ENCODE measurements at places on chromosomes 7 and 10. TPM values are rescaled to one million over a fixed set of nuclear protein-coding genes. Genes with fewer than 3 reads are reported as not detected.

The OR2A5 gene
- total RNA-seq = not detected

The PON1 gene
- total RNA-seq = not detected

The C10orf67 gene
- 0.21 TPM for total RNA-seq

The BAIAP2L1 gene
- total RNA-seq = 1.2 TPM

The MCM10 gene
- 71.0 TPM for total RNA-seq

The NUTM2B gene
- 0.45 TPM for total RNA-seq

The TAS2R3 gene
- total RNA-seq = 3.8 TPM

The PLPP4 gene
- total RNA-seq = not detected

DNA sequence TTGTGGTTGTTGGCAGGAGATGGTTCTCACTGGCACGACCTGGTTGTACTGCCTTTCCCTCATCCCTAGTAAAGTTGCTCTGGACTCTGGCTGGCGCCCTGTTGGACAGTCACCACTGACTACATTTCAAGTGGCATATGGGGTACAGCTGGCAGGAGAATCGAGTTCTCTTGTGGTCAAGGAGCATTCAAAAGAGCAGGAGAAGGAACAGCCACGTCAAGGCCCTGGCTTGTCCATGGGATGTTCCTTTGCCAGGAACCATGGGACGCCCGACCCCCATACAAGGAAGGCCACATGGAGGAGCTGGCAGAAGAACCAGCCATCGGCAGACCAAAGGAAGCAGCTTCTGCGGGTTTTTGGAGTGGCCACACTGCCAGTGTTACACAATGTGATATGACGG is 87.0 kb upstream of the SLC25A13 start:
- H3K36me3 ChIP-seq = no peaks in the 10 kb centered on the region
- no peak overlapping the region for H3K4me3 ChIP-seq
- no peaks in the 10 kb centered on the region for H3K4me1 ChIP-seq

GRCh38 chr10:132762267-132762666 is 23.7 kb downstream of the NKX6-2 start:
- no peaks in the 10 kb centered on the region for H3K27me3 ChIP-seq
- peak; percentile 91 for ATAC-seq
- peaks cover 17% of the 10 kb centered on the region for H3K4me1 ChIP-seq
- no peak overlapping the region for H3K4me3 ChIP-seq

- no peak overlapping the region for H3K27ac ChIP-seq
- peaks cover 4% of the 10 kb centered on the region for H3K27me3 ChIP-seq
- H3K4me1 ChIP-seq = no peaks in the 10 kb centered on the region
- no peaks in the 10 kb centered on the region for H3K36me3 ChIP-seq
- H3K4me3 ChIP-seq = no peak overlapping the region
Observed at GRCh38 chr10:1624240-1624639, 113.1 kb downstream of the ADARB2 start.

DNA sequence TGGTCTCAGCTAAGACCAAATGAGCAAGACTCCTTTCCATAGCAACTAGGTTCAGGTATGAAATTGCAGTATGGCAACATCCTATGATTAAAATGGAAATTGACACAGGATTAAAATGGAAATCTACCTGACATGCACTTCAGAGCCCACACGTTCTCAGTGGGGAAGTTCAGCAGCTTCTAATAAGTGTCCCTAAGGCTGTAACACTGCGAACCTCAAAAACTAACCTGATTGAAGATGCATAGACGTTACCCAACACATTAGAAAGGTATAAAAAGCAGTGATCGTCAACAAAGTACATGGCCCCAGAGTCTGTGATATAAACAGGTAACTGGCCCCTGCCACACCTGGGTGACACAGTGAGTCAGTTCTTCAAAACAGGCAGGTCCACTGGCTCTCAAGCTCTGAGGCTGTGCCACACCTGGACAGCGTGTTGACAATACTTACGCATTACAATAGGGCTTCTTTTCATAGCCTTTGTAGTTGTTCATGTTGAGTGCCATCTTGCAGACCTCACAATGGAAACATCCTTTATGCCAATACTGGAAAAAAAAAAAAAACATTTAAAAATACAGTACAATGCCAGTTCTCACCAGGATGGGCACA is 274.9 kb upstream of the NEBL start:
- no peak overlapping the region for H3K27ac ChIP-seq
- no peaks in the 10 kb centered on the region for H3K4me1 ChIP-seq
- H3K36me3 ChIP-seq = no peaks in the 10 kb centered on the region
- no peak overlapping the region for H3K4me3 ChIP-seq
- no peak for ATAC-seq

- H3K27me3 ChIP-seq = no peaks in the 10 kb centered on the region
- ATAC-seq = peak; percentile 71
- peak overlapping the region; percentile 70 for H3K4me3 ChIP-seq
- peaks cover 27% of the 10 kb centered on the region for H3K36me3 ChIP-seq
- H3K4me1 ChIP-seq = peaks cover 24% of the 10 kb centered on the region
Observed at GRCh38 chr7:73715648-73716317, 3.7 kb downstream of the STX1A start.

- ATAC-seq = no peak
- no peak overlapping the region for H3K27ac ChIP-seq
- H3K27me3 ChIP-seq = peaks cover 4% of the 10 kb centered on the region
- H3K4me1 ChIP-seq = no peaks in the 10 kb centered on the region
- no peak overlapping the region for H3K4me3 ChIP-seq
Observed at GRCh38 chr10:86110156-86110786, 256.3 kb downstream of the GRID1 start.

- H3K36me3 ChIP-seq = peaks cover 20% of the 10 kb centered on the region
- H3K27ac ChIP-seq = no peak overlapping the region
- no peaks in the 10 kb centered on the region for H3K27me3 ChIP-seq
- no peaks in the 10 kb centered on the region for H3K4me1 ChIP-seq
Observed at GRCh38 chr7:2732959-2733584, 45.1 kb downstream of the AMZ1 start.

DNA sequence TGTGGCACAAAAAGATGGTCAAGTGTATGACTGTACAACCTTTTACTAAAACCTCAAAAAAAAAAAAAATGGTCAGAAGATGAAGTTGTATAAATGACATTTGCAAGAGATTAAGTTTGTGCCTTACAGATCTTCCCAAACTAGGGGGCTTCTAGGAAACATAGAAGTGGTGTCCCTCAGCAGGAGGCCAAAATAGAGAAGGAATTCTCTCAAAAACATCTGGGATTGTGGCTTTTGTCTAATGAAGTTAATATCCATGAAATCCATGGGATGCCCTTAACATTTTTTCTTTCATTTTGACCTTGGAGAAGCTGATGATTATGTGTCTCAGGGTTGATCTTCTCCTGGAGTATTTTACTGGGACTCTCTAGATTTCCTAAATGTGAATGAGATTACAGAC is 62.2 kb downstream of the CASD1 start:
- no peaks in the 10 kb centered on the region for H3K27me3 ChIP-seq
- H3K36me3 ChIP-seq = peaks cover 53% of the 10 kb centered on the region
- ATAC-seq = no peak
- H3K4me1 ChIP-seq = peaks cover 5% of the 10 kb centered on the region

- H3K4me3 ChIP-seq = no peak overlapping the region
- no peaks in the 10 kb centered on the region for H3K27me3 ChIP-seq
- no peak overlapping the region for H3K27ac ChIP-seq
- no peak for ATAC-seq
Observed at GRCh38 chr10:132657127-132657706, 119.6 kb downstream of the INPP5A start.

GRCh38 chr10:120789303-120790203 is 61.6 kb upstream of the WDR11 start:
- peaks cover 27% of the 10 kb centered on the region for H3K27me3 ChIP-seq
- H3K4me3 ChIP-seq = no peak overlapping the region
- H3K27ac ChIP-seq = no peak overlapping the region

DNA sequence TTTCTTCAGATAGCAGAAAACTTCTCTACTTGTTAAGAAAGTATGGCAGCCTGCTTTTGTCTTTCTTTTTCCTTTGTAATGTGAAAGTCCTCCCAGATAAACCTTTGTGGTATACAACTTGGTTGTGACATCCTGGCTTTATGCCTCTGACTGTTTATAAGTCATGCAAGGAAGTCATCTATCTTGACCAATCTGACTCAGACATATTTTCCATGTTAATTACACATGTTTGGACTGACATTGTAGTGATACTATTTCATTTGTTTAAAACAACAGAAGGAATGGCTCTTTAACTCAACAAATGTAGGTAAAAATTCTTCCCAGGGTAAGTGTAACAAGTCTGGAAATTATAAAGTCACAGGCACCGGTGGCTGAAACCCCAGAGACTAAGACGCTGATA is 341.6 kb upstream of the MEOX2 start:
- peaks cover 3% of the 10 kb centered on the region for H3K27me3 ChIP-seq
- no peaks in the 10 kb centered on the region for H3K4me1 ChIP-seq
- H3K4me3 ChIP-seq = no peak overlapping the region
- H3K27ac ChIP-seq = no peak overlapping the region
- no peaks in the 10 kb centered on the region for H3K36me3 ChIP-seq

DNA sequence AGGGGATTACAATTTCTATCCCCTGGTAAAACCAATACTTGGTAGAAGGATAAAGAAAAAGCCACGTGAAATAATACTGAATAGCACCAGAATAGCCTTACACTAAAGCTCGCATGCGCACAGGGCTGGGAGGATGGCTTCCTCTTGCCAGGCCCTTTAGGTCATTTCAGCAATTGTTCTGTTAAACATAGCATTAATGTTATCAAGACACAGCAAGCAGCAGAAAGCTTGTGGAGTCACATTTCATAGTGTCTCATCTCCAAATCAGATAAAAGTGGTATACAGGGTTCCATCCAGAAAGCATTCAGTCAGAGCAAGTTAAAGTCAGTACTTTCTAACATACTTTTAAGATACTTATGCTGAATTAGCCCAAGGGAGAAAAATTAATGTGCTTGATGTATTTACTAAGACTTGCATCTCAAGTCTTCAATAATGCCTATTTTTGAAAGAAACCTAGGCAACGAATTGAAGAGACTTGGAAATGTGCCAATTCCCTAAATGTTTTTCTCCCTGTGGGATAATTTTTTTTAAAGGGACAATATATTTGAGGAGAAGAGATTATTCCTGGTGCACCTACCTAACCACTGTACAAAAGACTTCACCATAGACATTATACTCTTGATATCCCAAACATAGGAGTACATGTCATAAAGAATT is 14.3 kb upstream of the NPM3 start:
- peaks cover 100% of the 10 kb centered on the region for H3K36me3 ChIP-seq
- H3K27ac ChIP-seq = peak overlapping the region; percentile 43
- H3K4me3 ChIP-seq = no peak overlapping the region

DNA sequence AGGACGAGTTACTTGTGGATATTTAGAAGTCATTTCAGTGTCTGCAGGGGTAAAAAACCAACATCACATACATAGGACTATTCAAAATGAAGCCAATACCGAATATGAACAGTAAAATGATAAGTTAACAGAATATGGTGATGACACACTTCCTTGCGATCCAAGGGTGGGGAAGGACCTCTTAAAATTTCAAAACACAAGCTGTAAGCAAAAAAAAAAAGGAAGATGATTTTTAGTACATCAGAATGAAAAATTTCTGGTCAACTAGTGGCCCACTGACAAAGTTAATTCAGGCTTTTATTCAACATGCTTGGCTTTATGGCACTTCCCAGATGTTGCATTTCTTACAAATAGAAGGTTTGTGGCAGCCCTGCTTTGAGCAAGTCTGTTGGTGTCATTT is 19.0 kb upstream of the GALNTL5 start:
- no peak overlapping the region for H3K27ac ChIP-seq
- H3K4me1 ChIP-seq = peaks cover 5% of the 10 kb centered on the region
- H3K36me3 ChIP-seq = no peaks in the 10 kb centered on the region

DNA sequence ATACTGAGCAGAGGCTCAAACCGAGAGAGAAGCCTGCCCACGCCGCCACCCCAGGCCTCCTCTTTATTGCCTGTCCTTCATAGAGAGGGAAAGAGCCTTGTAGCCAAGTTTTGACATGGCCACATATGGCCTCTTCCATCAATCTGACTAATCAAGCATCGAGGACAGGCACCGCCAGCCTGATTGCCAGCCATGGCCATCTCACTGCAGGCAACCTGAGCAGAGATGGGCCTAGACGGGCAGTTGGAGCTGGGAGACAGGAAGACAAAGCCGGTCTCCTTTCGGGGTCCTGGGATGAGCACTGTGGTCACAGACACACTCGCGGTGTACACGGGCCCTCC is 67.2 kb downstream of the EBF3 start:
- H3K4me3 ChIP-seq = no peak overlapping the region
- H3K4me1 ChIP-seq = no peaks in the 10 kb centered on the region
- no peak for ATAC-seq
- H3K27me3 ChIP-seq = peaks cover 27% of the 10 kb centered on the region

- peaks cover 11% of the 10 kb centered on the region for H3K27me3 ChIP-seq
- H3K36me3 ChIP-seq = no peaks in the 10 kb centered on the region
- no peaks in the 10 kb centered on the region for H3K4me1 ChIP-seq
- H3K27ac ChIP-seq = no peak overlapping the region
Observed at GRCh38 chr10:122532601-122533296, 27.8 kb upstream of the DMBT1 start.

- peak overlapping the region; percentile 82 for H3K4me3 ChIP-seq
- H3K4me1 ChIP-seq = peaks cover 12% of the 10 kb centered on the region
- ATAC-seq = no peak
- H3K27me3 ChIP-seq = peaks cover 6% of the 10 kb centered on the region
- no peaks in the 10 kb centered on the region for H3K36me3 ChIP-seq
Observed at GRCh38 chr7:158956805-158957509, 100.6 kb downstream of the DYNC2I1 start.

DNA sequence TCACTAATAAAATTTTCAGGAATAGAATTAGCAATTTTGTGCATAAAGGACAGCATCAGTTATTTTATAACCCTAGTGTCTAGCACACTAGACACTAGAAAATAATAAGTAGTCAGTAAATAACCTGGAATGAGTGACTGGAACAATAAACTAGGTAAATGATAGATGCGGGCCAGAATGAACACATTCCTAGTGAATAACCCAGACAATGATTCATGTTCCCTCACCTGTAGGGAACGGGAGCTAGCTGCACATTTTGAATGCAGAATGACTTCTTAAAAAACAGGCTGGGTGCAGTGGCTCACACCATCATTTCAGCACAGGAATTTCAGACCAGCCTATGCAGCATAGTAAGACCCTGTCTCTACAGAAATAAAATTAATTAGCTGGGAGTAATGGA is 3.2 kb upstream of the ATOH7 start:
- ATAC-seq = no peak
- H3K36me3 ChIP-seq = no peaks in the 10 kb centered on the region
- no peak overlapping the region for H3K27ac ChIP-seq

DNA sequence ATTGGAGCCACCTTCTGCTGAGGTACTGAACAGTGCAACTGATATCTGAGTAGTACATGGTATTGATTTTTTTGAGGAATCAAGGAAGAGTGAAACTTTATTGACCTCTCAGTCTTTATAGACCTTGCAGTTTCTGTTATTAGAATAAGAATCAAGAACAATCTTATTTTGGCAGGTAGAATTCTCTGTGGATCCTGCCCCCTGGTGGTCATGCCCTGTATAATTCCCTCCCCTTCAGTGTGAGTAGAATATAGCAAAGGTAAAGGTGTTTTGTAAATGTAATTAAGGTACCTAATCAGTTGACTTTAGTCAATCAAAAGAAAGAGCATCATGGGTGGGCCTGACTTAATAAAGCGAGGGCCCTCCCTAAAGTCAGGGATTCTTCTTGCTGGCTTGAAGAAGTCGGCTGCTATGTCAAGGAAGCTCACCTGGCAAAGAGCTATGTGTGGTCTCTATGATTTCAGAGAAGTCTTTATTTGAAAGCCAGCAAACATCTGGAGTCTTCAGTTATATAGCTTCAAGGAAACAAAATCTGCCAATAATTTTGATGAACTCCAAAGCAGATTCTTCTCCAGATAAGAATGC is 142.8 kb downstream of the LSM5 start:
- H3K27ac ChIP-seq = no peak overlapping the region
- H3K36me3 ChIP-seq = no peaks in the 10 kb centered on the region
- no peaks in the 10 kb centered on the region for H3K4me1 ChIP-seq
- H3K27me3 ChIP-seq = no peaks in the 10 kb centered on the region

- peaks cover 6% of the 10 kb centered on the region for H3K36me3 ChIP-seq
- ATAC-seq = no peak
- H3K27me3 ChIP-seq = peaks cover 75% of the 10 kb centered on the region
- peaks cover 18% of the 10 kb centered on the region for H3K4me1 ChIP-seq
- H3K4me3 ChIP-seq = peak overlapping the region; percentile 64
- H3K27ac ChIP-seq = no peak overlapping the region
Observed at GRCh38 chr7:27200761-27201579, 1.1 kb upstream of the HOXA13 start.
